ENCODE measurements at places on chromosomes 7 and 10. TPM values are rescaled to one million over a fixed set of nuclear protein-coding genes. Genes with fewer than 3 reads are reported as not detected.

Gene FFAR4
- not detected for total RNA-seq

GRCh38 chr7:13151978-13152377 is 464.5 kb downstream of the ARL4A start:
- DNase-seq, result no peak

DNA sequence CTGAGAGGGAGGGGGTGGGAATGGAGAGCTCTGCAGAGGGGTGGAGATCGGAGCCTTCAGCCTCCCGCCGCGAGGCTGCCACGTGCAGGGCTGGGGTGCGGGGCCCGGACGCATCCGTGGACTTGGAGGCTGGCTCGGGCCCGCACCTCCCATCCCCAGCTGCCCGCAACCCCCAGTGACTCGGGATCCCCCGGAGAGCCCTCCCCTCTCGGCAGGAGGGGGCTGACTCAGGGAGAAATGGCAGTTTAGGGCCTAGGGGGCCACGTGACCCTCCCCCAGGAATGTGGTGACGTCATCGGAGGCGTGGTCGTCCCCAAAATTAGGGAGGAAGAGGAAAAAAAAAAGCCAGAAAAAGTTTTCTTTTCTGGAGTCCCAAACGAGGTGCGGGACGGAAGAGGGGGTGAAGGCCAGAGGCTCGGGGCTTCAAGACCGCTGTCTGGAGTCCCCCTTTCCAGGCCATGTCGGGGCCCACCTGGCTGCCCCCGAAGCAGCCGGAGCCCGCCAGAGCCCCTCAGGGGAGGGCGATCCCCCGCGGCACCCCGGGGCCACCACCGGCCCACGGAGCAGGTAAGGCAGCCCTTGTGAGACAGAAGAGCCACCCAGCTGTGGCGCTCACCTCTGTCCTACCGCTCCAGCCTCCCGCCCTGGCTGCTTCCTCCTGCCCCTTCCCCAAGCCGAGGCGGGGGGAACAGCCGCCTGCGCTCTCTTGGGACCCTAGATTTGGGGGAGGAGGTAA is at the start of gene TRIP6:
TSS of gene TRIP6 (plus strand) at position 348 of the 736 bp plus-strand sequence. CDS start at position 459, 111 bp downstream.
- DNase-seq, result peak; percentile 95

DNA sequence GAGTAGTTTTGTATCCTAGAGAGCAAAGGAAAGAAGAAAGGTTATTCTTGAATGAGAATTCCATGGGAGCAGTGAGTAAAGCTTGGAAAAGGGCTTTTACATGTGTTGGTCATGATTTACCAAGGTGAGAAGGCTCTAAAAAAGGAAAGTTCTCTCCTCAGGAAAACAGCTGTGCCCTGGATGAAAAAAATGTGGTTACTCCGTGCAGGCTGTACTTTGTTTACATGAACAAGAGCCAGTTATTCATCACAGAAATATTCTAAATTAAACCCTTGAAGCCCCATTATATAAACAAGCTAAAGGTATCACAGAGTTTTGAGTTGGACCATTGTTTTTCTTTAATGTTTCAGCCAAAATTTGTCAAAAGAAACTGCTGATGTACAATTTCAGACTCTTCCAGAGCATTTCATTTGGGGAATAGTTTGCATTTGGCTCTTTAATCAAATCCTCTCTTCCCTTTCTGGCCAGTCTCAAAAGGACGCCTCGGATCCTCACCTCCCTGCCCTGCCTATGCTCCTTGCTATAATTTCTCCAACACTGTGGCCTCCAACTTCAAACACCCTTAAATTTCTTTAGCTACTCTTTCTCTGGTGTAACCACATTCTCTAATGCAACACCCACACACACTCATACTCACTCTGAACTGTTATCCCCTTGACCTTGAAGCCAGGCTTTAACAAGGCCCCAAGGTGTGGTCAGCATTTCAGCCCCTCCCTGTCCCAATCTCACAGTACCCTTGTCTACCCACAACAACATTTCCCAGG is 47.4 kb downstream of the AFAP1L2 start:
- peak; percentile 52 for DNase-seq

- no peak for DNase-seq
Measured at GRCh38 chr10:124321433-124322089, 97.2 kb downstream of the OAT start.
